T-helper 17 cell (primary cell): ENCODE measurements at places on chromosomes 11 and 22. TPM values are rescaled to one million over a fixed set of nuclear protein-coding genes. Genes with fewer than 3 reads are reported as not detected.

DNA sequence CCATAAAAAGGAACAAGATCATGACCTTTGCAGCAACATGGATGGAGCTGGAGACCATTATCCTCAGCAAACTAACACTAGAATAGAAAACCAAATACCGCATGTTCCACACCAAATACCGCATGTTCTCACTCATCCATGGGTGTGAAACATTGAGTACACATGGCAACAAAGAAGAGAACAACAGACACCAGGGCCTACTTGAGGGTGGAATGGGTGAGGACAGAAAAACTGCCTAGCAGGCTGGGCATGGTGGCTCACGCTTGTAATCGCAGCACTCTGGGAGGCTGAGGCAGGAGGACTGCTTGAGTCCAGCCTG, 12.3 kb downstream of the EHD1 start:
- peak overlapping the region; percentile 98 for H3K27ac ChIP-seq
- H3K4me3 ChIP-seq, result peak overlapping the region; percentile 84
- peaks cover 3% of the 10 kb centered on the region for H3K36me3 ChIP-seq
- peaks cover 66% of the 10 kb centered on the region for H3K4me1 ChIP-seq

DNA sequence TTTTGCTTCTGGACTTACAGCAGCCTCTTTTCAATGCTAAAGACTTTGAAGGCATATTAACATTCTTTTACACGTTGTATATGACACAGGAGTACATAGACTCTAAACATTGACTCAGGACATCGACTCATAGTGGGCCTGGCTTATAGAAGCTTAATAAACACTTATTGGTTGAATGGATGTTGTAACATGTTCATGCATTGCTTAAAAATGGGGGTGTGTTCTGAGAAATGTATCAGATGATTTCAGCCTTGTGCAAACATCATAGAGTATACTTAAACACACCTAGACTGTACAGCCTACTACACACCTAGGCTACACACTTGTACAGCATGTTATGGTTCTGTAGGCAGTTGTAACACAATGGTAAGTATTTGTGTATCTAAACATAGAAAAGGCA, 17.9 kb downstream of the TTC17 start:
- no peak overlapping the region for H3K27ac ChIP-seq
- no peak for DNase-seq
- H3K27me3 ChIP-seq, result no peaks in the 10 kb centered on the region
- peaks cover 17% of the 10 kb centered on the region for H3K4me1 ChIP-seq

DNA sequence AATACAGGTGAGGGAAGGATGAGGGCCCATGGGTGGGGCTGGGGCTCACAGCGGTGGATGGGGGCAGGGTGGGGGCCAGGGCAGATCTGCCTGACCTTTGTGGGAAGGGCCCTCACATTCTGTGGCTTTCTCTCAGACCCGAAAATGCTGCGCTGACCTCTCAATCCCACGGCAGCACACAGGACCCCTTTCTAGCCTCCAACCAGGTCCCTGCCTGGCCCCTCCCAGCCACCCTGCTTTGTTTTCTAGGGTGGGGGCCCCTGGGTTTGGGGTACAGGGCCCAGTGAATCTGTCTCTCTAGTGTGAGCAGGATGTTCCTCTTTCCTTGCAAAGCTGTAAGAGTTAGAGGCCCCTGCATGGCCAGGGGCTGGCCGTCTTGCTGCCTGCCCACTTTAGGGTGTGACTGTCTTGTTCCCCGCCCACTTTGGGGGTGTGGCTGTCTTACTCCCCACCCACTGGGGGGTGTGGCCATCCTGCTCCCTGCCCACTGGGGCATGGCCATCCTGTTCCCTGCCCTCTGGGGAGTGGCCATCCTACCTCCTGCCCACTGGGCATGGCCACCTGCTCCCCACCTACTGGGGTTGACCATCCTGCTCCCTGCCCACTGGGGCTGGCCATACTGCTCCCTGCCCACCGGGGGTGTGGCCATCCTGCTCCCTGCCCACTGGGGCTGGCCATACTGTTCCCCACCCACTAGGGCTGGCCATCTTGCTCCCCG, 11.5 kb downstream of the PARVG start:
- no peaks in the 10 kb centered on the region for H3K27me3 ChIP-seq
- peak overlapping the region; percentile 67 for H3K27ac ChIP-seq
- peak overlapping the region; percentile 81 for H3K4me3 ChIP-seq
- peaks cover 4% of the 10 kb centered on the region for H3K36me3 ChIP-seq

DNA sequence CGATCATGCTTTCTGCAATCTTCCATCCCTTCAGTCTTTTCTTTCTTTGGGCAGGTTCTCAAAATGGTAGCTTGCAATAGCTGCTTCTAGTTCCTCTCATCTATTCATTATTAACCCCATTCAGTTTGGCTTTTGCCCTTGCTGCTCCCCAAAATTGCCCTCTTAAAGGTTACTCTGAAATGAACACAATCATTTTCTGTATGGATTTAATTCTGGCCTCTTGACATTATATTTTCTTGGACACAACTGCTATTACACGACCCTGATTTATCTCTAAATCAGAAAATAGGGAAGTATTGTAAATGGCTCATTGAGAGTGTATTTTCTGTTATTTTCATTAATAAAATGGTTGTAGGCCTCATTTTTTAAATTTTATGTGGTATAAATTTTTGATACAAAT, at the start of gene ANGPTL5:
Gene ANGPTL5, minus strand, starts transcription at position 101 of the 400 bp plus-strand sequence. CDS start 8,613 bp downstream, outside the sequence.
- H3K27ac ChIP-seq, result peak within 1 kb of the TSS; percentile 96
- H3K4me1 ChIP-seq, result peaks cover 19% of the 10 kb centered on the region
- DNase-seq, result no peak
- H3K27me3 ChIP-seq, result peaks cover 5% of the 10 kb centered on the region

The DRD4 gene
- total RNA-seq, result 0.89 TPM

- H3K4me3 ChIP-seq, result no peak overlapping the region
- peak overlapping the region; percentile 11 for H3K27ac ChIP-seq
- peaks cover 15% of the 10 kb centered on the region for H3K4me1 ChIP-seq
- no peak for DNase-seq
Measured at GRCh38 chr11:119752946-119753345, 23.9 kb upstream of the NECTIN1 start.

DNA sequence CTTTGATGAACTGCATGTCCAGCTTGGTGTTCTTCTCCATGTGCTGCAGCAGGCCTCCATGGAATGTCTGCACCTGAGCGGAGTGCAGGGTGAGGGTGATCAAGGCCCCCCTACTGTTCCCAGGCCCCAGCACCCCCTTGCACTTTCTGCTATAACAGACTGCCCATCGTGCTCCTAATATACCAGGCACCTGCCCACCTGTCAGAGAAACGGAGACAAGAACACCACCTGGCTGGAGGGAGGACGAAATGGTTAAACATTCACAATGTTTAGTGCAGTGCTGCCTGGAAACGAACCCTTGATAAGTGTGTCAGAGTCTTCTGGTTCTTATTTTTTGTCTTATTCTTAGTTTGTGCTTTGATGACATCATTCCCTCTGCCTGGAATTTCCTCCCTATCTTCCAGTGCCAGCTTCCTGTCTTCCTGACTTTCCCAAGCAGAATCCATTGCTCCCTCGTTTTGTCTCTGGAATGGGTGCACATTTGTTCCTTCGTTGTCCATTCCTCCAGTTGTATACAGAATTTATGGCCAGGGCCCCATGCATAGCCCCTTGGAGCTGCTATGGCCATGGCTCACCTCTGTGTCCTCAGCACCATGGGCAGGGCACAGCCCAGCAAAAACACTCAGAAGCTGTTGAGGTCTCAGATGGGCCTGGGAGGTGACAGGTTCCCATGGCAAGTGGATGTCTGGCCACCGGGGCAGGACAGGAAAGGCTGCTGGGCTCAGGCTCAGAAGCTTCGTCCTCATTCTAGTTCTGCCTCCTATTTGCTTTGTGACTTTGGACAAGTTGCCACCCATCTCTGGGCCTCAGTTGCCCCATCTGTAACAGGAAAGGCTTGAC, 11.9 kb downstream of the BAIAP2L2 start:
- no peak overlapping the region for H3K4me3 ChIP-seq
- no peaks in the 10 kb centered on the region for H3K27me3 ChIP-seq
- no peak for DNase-seq
- no peak overlapping the region for H3K27ac ChIP-seq
- H3K36me3 ChIP-seq, result peaks cover 6% of the 10 kb centered on the region

GRCh38 chr22:38963872-38964271, 6.5 kb downstream of the APOBEC3A start:
- no peak overlapping the region for H3K27ac ChIP-seq
- no peak overlapping the region for H3K4me3 ChIP-seq
- H3K36me3 ChIP-seq, result peaks cover 3% of the 10 kb centered on the region
- H3K4me1 ChIP-seq, result peaks cover 9% of the 10 kb centered on the region

DNA sequence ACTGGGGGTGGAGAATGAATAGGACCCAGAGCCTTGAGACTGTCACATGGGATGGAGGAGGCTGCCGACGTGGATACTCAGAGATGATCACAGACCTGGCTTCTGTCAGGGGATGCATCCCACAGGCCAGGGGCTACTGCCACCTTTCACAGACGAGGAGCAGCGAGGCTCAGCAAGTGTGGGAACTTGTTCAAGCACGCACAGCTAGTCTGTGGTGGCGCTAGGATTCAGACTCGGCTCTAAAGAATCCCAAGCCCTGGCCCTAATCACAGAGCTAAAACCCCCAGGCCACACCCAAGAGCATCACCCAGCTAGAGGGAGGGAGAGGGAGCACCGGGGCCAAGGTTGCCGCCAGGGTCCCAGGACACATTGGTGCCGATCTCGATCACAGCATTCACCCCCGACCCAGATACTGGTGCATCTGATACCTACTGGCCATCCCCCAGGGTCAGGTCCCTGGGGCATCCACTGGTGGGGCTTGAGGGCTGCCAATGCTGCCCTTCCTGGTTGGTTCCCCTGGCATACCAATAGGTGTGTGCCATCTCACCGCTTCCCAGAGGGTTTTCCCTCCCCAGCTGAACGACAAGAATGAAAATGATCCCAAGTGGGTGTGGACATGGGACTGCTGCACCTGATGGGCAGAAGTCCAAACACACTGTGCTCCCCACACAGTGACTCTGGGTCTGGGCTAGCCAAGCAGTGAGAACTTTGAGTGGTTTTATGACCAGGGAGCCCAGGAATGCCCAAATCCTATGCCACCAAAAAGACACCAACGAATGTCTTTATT, 6.2 kb downstream of the CHST1 start:
- H3K4me1 ChIP-seq, result peaks cover 8% of the 10 kb centered on the region
- DNase-seq, result no peak
- no peak overlapping the region for H3K4me3 ChIP-seq
- peaks cover 68% of the 10 kb centered on the region for H3K27me3 ChIP-seq
- H3K27ac ChIP-seq, result no peak overlapping the region

The BTG4 gene
- not detected for total RNA-seq

The KDM4E gene
- not detected for total RNA-seq

DNA sequence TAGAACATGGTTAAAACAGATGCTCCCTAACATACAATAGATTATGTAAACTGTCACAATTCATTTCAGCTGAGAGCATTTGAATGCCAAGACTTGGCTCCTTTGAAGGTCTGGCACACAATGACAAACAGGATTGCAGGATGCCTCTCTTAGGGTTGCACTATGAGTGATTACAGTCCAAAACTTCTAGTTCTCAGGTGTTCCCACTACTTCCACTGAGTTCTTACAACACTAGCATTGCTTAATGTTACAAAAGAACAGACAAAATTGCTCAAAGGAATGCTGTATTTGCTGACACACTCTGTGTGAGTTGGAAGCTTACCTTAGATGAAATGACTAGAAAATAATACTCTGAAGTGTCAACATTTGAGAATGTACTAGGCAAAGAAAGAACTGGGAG, 2413.8 kb upstream of the RAG2 start:
- no peaks in the 10 kb centered on the region for H3K4me1 ChIP-seq
- no peak overlapping the region for H3K4me3 ChIP-seq
- H3K27ac ChIP-seq, result no peak overlapping the region
- H3K36me3 ChIP-seq, result no peaks in the 10 kb centered on the region
- no peak for DNase-seq

DNA sequence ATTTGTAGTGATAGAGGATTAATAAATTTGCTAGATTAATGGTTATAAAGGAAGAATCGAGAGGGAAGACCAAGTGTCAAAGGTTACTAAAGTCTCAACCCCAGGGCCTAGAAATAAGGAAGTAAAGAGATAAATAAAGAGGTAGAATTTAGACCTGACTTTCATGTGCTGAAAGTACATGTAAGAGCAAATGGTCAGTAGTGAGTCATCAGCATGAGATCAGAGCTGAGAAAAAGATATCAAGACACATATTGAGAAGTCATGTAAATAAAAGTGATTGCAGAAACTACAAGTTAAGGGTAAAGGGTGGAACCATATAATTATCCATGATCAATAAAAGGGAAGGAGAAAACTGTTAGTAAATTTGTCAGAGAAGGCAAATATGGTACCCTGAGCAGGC, 1.4 kb upstream of the OR8B8 start:
- DNase-seq, result no peak
- no peak overlapping the region for H3K27ac ChIP-seq
- no peaks in the 10 kb centered on the region for H3K36me3 ChIP-seq
- no peak overlapping the region for H3K4me3 ChIP-seq
- H3K4me1 ChIP-seq, result no peaks in the 10 kb centered on the region
- peaks cover 18% of the 10 kb centered on the region for H3K27me3 ChIP-seq

DNA sequence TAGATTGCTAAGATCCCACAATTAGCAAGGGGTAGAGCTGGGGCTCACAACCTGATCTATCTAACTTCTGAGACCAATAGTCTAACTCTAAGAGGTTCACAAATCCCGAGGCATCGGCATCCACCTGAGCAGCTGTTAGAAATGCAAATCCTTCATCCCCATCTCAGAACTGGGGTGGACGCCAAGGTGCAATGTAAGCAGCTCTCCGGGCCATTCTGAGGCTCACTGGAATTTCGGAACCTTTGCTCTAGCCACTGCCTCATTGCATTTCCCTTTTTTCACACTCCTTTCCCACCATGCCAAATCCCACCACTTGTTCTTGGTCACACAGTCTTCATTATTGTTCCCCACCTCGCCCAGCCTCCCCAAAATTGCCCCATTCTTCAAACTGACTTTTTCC, 29.8 kb downstream of the MAML2 start:
- H3K27ac ChIP-seq, result peak overlapping the region; percentile 89
- H3K36me3 ChIP-seq, result peaks cover 2% of the 10 kb centered on the region
- H3K4me1 ChIP-seq, result peaks cover 28% of the 10 kb centered on the region
- no peaks in the 10 kb centered on the region for H3K27me3 ChIP-seq
- no peak overlapping the region for H3K4me3 ChIP-seq

- H3K4me3 ChIP-seq, result no peak overlapping the region
- H3K27ac ChIP-seq, result peak overlapping the region; percentile 29
- no peak for DNase-seq
- H3K27me3 ChIP-seq, result no peaks in the 10 kb centered on the region
- peaks cover 17% of the 10 kb centered on the region for H3K36me3 ChIP-seq
Measured at GRCh38 chr22:41676134-41676533, 12.5 kb downstream of the SNU13 start.
